ENCODE measurements at places on chromosomes 13 and 19. TPM values are rescaled to one million over a fixed set of nuclear protein-coding genes. Genes with fewer than 3 reads are reported as not detected.

- no peak for DNase-seq
These were observed 4.1 kb upstream of the CD79A start for GRCh38 chr19:41872775-41873647.

DNA sequence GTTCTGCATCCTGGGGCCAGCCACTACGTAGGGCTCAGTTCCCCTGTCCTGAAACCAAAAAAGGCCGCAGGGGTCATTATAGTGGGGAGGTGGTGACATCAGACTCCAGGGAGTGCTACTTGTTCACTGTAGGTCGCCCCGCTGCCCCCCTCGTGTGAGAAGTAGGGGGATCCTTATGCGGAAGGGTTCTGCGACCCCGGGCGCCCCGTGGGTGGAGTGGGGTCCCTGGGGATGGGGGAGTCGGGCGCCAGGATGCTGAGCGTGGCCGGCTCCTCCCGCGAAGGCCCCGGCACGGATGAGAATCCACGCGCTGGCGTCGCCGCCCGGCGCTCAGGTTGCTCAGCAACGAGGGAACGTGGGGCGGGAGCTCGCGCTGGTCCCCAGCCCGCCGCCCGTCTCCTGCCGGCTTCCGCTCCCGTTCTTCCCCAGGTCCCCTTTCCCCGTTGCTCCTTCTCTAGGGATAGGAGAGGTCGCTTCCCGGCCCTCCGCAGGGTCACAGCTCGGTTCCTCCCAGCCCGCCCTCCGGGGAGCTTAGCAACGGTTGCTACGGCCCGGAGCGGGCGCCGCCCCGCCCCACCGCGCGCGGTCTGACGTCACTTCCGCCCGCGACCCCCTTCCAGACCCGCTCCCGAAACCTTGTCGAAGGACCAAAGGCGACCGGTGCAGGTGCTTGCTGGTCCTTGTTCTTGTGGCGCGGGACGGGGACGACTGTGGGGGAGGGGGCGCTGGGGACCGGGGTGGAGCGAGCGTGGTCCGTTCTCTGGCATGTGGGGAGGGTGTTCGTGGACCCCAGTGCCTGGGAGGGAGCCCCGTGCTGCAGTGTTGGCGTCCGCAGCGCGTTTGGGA, at the start of gene NAT14:
Gene NAT14, plus strand, starts transcription at position 596 of the 846 bp plus-strand sequence. CDS start 521 bp downstream, outside the sequence.
- DNase-seq, result no peak

DNA sequence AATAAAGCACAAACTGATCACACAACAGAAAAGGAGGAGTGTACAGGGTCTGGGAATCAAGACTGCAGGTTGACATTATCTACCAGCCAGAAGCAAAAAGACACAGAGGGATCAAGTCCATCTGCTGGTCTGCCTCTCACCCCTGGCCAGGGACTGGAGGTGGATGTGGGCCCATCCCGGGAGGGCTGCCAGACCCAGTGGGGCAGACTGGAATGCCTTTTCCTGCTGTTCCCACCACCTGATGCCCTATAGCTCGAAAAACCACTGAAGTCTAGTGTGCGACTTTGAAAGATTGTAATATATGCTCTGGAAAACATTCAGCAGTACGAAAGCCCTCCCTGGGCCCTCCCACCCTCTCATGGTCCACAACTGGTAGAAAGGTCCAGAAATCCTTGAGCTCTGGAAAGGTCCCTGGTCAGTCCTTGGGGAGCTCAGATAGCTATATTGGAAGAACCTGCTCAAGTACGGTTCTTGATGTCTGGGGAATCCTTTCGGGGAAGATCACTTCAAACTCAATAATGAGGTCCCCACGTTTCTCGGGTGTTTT, 2.6 kb downstream of the DNAJB1 start:
- DNase-seq, result no peak

DNA sequence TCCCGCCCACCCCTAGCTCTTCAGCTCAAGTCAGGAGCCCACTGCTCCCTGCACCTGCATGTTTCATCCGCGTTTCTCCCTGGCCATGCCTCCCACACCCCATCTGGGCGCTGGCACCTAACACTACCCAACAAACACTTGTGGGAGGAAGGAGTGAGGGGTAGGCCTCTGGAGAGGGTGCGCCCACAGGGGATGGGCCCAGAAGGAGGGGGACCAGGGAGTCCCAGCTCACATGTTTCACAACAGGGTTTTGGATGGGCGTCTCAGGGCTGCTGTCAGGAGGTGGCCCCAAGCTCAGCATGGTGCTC, 12.1 kb upstream of the TMEM86B start:
- DNase-seq, result no peak

Gene TBC1D4
- total RNA-seq, result 8.2 TPM

Gene SYDE1
- 49.3 TPM for total RNA-seq

Gene ARL11
- not detected for total RNA-seq

Gene XPO4
- total RNA-seq, result 16.6 TPM

Gene ZNF667
- not detected for total RNA-seq
